ENCODE measurements at places on chromosomes 11 and 22.

GRCh38 chr11:115606498-115607220 lies 102.4 kb upstream of the CADM1 start:
- DNase-seq, result peak; percentile 83

GRCh38 chr11:112355726-112356125 lies 95.1 kb upstream of the PLET1 start:
- DNase-seq, result peak; percentile 95

- DNase-seq, result no peak
These were observed 18.2 kb downstream of the KRTAP5-6 start for GRCh38 chr11:1714908-1715885.

- DNase-seq, result peak; percentile 35
These were observed 11.9 kb downstream of the CHRM1 start for GRCh38 chr11:62909107-62909894.

DNA sequence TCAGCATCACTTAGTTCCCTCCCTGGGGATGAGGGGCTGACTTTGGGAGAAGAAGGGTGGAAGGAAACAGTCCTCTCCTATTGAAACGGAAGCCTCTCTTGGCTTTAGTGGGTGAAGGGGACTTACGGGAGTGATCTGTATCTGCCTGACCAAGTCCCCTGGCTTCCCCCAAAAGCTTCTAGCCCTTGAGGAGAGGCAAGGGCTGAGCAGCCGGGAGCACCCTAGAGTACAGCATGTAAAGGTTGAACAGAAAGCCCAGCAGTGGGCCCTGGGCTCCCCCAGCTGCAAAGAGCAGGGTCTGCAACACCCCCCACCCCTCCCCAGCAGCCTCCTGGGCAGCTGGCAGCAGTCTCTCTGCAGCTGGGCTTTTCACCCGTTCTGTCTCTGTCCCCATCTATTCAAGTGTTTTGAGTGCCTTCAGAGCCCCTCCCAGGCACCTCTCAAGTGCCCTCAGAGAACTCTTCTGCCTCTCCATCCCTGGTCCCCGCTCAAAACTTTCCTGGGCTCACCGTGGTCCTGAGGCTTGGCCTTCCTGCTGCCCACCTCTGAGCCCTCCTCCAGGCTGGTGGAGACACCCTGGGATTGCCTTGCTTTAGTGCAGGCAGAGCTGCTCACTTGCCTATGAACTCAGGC lies 2.7 kb downstream of the CAPN5 start:
- DNase-seq, result no peak
